ENCODE measurements at places on chromosomes 5 and 9.

GRCh38 chr5:113675166-113675565 lies 161.7 kb downstream of the YTHDC2 start:
- no peak for DNase-seq

GRCh38 chr5:75948438-75948837 lies 134.7 kb upstream of the SV2C start:
- no peak for DNase-seq

GRCh38 chr9:73054091-73054490 lies 97.6 kb upstream of the ANXA1 start:
- DNase-seq, result no peak

- DNase-seq, result no peak
Observed at GRCh38 chr5:65125591-65126541, 355.9 kb downstream of the ADAMTS6 start.
